H1 (cell line): ENCODE measurements at places on chromosomes 7 and 10. TPM values are rescaled to one million over a fixed set of nuclear protein-coding genes. Genes with fewer than 3 reads are reported as not detected.

GRCh38 chr7:121916211-121916610 is 43.2 kb downstream of the PTPRZ1 start:
- no peak for DNase-seq

DNA sequence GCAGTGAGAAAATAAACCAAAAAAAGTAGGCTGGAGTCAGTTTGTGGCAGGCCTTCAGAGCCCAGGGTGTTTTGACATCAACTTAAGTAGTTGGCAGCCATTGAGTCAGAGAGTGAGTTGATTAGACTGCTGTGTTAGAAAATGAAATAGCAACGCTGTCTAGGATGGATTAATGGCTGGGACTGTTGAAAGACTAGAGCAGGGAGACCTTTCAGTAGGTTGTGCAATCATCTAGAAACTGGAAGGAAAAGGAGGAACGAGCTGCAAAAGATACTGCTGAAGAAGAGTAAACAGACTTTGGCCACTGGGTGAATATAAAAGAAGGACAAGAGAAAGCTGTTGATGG is 28.6 kb upstream of the TRIL start:
- no peak for DNase-seq

DNA sequence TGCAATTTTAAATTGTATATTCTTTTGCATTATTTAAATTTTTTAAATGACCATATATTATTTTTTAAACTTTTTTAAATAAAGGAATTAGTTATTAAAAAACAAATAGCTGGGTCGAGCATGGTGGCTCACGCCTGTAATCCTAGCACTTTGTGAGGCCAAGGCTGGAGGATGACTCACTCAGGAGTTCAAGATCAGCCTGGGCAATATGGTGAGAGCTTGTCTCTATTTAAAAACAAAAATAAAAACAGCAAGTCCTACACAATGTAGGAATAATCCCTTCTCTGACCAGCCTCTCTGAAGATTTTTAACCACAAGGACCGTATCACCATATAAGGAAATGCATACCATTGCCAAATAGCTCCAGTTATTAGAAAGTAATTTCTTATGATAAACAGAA is 19.6 kb downstream of the NOC3L start:
- DNase-seq: no peak

DNA sequence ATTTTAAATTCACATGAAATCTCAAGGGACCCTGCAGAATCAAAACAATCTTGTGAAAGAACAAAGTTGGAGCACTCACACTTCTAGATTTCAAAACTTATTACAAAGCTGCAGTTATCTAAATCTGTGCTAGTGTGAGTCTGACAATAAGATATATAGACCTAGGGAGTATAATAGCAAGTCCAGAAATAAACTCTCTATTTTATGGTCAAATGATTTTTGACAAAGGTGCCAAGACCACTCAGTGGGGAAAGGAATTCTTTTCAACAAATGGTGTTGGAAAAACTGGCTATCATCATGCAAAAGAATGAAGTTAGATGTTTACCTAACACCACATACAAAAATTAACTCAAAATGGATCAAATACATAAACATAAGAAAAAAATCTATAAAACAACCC is 68.2 kb downstream of the TFEC start:
- no peak for DNase-seq

DNA sequence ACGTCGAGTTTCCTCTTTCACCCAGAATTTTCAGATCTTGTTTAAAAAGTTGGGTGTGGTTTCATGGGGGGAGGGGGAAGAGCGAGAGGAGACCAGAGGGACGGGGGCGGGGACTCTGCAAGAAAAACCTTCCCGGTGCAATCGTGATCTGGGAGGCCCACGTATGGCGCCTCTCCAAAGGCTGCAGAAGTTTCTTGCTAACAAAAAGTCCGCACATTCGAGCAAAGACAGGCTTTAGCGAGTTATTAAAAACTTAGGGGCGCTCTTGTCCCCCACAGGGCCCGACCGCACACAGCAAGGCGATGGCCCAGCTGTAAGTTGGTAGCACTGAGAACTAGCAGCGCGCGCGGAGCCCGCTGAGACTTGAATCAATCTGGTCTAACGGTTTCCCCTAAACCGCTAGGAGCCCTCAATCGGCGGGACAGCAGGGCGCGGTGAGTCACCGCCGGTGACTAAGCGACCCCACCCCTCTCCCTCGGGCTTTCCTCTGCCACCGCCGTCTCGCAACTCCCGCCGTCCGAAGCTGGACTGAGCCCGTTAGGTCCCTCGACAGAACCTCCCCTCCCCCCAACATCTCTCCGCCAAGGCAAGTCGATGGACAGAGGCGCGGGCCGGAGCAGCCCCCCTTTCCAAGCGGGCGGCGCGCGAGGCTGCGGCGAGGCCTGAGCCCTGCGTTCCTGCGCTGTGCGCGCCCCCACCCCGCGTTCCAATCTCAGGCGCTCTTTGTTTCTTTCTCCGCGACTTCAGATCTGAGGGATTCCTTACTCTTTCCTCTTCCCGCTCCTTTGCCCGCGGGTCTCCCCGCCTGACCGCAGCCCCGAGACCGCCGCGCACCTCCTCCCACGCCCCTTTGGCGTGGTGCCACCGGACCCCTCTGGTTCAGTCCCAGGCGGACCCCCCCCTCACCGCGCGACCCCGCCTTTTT is at the start of gene VIM:
TSS of gene VIM (plus strand) at position 151 of the 925 bp plus-strand sequence. CDS start 1,182 bp downstream, outside the sequence.
- DNase-seq: peak; percentile 82

DNA sequence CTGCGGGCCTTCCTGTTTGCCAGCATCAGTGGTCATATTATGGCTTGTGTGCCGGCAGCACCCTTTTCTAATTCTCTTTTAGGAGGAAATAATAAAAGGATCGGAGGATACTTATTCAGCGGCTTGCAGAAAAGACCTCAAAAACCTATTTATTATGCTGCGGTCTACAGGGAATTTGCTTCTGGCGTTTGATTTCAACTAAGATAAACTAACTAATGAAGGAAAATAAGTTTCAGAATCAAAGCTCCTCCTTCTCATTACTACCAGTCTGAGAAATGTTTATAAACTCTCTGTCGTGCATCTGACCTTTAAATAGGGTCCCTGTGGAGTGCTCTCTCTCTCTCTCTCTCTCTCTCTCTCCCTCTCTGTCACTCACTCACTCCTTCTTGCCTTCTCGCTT is 335.0 kb upstream of the GLI3 start:
- no peak for DNase-seq

- no peak for DNase-seq
These were observed 62.3 kb upstream of the PDLIM1 start for GRCh38 chr10:95353123-95353522.

DNA sequence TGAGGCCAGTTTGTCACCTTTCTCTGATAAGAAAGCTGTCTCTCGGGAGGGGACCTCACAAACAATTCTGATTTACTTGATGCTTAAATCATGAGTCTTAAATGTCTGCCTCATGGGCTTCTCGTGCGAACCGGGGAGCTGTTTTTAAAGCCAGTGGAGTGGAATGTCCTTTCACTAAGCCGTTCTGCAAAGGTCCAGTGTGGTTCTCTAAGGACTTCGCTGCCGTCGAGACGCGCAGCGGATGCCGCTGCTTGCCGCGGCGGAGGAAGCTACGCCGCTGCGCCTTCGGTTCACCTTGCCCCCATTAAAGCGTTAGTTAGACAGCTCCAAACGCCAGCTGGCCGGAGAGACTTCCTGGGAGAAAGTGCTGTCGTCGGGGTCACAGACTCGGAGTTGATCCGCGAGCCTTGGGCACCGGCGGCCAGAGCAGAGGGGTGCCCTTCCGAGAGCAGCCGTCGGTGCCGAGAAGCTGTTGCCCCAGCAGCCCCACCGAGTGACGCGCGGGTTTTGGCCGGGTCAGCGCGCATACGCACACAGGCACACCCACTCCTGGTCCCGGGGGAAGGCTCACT is 1.3 kb upstream of the HMX3 start:
- DNase-seq: no peak

DNA sequence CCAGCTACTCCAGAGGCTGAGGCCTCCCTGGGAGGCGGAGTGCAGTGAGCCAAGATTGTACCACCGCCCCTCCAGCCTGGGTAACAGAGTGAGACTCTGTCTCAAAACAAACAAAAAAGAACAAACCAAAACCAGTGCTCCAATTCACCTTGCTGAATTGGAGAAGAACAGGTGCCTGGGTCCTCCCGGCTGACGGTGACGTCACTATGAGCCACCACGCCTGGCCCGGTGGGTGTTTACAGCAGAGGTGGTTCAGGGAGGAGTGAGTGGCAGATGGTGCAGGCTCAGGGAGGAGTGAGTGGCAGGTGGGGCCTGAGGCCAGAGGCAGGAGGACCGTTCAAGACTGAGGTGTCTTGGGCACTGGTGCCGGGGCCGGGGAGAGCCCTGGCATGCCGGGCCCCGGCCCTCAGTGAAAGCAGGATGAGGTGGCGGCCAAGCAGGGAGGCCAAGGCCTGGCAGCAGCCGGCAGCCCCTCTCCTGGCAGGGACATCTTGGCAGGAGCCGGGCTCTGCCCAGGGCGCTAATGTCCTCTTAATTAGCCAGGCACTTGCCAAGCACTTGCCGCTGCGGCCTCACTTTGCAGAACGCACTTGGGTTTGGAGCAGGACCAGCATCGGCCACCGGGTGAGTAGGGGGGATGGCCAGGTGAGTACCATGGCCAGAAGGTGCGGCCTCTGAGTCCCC is 162.8 kb upstream of the TNRC18 start:
- no peak for DNase-seq

GRCh38 chr10:109972372-109973001 is 35.3 kb upstream of the ADD3 start:
- DNase-seq: no peak

DNA sequence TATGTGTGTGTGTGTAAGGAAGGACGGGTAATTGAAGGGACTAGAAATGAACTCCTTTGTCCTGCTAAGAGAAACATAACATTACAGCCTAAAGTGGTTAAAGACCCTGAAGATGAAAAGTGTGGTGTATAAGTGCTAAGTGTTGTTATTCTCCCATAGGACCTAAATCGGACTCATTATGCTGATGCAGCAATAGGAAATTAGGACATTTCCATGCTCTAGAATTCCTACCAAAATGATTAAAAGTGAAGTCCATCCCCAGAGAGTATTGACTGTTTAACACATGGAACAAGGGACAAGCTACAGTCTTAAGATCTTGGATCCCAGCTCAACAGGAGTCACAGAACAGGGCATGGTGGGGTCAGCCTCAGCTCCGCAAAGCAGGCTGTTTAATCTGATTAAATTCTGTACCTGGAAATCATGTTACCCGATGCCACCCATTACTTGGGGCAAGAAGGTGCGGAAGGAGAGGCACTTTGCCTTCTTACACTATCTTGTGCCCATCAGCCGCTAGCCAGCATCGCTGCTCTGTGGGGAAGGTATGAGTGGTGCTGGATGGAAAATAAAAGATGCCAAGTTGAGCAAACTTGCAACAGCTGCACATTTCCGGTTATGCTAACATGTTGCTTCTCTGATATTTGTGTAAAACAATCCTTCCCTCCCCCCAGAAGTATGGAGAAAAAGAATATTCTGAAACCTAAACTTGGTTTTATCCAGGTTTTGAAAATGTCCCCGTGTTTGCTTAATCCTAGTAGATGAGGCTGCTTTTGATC is 100.5 kb downstream of the CREB5 start:
- DNase-seq: no peak

Gene ASZ1
- polyA plus RNA-seq: not detected in 2 replicates

Gene SEMA3A
- polyA plus RNA-seq: 4.9 and 8.1 TPM in 2 replicates
